ENCODE measurements at places on chromosomes 12 and 14.

GRCh38 chr12:28961948-28962384 is 187.1 kb upstream of the FAR2 start:
- no peak for DNase-seq

DNA sequence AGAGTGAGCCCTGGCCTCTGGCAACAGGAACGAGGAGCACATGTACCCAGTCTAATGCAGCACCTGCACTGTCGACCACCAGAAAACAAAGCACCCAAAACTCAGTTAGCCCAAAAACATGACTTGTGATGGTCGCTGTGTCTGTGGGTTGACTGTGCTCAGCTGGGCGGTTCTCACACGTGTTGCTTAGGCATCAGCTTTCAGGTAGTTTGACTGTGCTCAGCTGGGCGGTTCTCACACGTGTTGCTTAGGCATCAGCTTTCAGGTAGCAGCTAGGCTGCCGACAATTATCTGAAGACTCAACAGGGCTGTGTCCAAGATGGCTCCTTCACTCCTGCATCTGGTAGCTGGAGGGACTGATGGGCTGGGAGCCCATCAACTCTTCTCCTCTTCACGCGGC is 1.2 kb upstream of the LRCOL1 start:
- no peak for DNase-seq

DNA sequence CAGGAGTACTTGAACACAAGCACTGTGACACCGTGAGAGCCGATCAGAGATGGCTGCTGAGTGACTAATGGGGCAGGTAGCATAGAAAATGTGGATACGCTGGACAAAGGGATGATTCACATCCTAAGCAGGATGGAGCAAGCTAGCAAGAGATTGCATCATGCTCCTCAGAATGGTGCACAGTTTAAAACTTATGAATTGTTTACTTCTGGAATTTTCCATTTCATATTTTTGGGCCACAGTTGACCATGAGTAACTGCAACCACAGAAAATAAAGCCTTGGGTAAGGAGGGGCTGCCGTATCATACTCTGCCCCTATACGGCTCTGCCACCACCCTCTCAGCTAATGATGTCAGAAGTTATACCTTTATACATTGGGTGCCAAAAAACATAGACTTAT is 23.3 kb upstream of the MARK3 start:
- DNase-seq: no peak

DNA sequence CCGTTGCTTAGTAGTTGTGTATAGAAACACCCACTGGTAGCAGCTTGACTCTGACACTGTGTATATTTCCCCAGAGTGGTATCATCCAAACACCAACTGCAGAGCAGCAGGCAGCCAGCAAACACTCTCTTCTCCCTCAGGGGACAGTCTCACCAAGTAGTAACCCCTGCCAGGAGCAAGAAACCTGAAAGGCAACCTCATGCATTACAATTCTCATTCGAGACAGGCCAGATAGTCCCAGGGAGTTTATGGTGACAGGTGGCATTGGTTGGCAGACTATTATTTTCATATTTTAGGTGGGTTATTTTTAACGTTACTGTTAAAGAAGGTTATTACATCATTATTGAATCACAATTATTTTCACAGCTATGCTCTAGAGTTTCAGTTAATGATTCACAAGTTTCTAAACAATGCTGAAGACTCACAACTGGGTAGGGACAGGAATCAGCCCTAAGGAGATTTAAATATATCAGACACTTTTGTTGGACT is 222.8 kb downstream of the EGLN3 start:
- no peak for DNase-seq

DNA sequence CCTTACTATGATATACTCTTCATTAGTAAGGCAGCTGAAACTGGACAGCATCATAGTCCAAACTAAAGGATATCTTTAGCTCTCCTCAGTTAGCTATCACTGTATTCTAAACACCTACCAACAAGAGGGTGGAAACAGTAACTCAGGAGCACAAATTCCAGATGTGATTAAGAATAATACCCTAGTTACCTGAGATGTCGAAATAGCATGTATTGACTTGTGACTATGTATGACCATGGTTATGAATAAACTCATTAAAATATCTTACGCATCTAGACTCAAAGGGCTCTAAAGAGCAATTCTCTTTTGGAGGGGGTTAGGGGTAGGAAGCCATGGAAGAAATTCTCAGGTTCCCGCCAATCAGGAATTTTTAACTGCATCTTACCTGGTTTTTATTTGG is 90.8 kb downstream of the C2CD5 start:
- no peak for DNase-seq

GRCh38 chr12:95014554-95014953 is 11.1 kb upstream of the NDUFA12 start:
- DNase-seq: no peak

DNA sequence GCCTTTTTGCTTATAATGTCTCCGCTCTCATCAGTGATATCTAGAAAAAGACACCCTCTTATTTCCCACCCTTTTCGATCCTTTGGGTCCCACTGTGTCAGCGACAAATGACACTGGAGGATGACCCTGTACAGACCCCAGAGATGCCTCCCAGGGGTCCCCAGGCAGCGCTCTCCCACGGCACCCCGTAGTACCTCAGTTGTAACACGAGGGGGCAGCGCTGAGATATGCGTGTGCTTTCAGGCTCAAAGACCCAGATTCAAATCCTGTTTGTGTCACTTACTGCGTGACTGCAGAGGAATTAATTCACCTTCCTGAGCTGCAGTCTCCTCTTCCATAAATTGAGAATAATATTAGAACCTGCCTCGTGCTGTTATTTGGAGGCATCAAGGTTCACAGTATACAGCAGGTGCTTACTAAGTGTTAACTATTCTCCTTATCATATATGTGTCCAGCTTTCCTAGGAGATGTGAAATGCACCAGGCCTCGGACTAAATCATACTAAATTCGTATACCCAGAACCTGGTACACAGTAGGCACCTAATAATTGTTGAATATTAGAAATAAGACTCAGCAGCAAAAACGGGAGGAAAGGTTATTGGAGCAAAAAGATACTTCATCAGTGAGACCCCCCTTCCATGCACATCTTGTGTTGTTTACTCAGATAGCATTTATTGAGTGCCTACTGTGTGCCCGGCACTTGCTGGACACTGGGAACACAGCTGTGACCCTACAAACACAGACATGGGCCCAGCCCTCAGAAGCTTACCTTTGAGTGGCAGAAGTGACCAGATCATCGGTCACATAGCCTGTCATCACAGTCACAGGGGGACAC is 99.9 kb downstream of the PHETA1 start:
- no peak for DNase-seq

DNA sequence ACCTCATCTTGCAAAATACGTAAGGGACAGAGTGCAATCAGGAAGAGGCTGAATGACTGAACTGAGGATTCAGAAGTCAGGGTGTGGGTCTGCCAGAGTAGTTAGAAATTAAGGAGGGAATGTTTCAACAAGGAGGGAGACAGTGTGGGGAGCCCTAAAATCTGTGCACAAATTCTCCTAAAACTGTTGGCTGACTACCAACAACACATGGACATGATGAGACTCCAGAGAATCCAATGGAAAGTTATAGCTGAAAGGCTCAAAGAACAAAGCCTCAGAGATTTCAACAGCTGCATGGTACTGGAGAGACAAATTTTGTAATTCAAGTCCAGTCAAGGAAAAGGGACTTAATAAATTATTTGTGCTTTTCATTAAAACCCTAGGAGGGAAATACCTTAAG is 36.1 kb upstream of the NEDD1 start:
- DNase-seq: no peak

Data from NCI-H1105 treated with DMSO at 0.1 percent for 48 hours (cell line).